ENCODE measurements at places on chromosomes 6 and 20.

DNA sequence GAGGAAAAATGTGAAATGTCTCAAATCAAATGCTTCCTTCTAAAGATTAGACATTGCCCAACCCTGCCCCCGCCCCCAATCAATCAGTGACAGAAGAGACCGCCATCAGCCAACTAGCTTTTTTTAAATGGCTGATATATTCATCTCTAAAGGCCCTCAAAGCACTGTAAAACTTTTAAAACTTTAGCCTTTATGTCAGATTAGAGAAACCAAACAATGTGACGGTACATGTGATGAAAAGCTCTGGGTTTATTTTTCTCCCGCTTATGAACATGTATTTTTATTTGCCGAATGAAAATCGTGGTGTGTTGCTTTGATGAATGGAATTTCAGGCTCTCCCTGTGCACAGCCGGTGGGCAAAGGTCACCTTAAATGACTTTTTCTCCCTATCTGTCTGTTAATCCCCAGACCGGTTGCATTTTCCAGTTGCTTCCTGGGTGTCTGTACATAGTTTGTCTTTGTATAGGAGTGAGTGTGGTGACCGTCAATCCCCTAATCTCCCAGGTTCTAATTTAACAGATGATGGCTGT is 38.5 kb downstream of the TBC1D7 start:
- no peak for DNase-seq

GRCh38 chr6:28944412-28944865 is 20.7 kb upstream of the TRIM27 start:
- peak; percentile 87 for DNase-seq

- DNase-seq = no peak
Measured at GRCh38 chr6:169885831-169886230, 134.4 kb downstream of the ERMARD start.

DNA sequence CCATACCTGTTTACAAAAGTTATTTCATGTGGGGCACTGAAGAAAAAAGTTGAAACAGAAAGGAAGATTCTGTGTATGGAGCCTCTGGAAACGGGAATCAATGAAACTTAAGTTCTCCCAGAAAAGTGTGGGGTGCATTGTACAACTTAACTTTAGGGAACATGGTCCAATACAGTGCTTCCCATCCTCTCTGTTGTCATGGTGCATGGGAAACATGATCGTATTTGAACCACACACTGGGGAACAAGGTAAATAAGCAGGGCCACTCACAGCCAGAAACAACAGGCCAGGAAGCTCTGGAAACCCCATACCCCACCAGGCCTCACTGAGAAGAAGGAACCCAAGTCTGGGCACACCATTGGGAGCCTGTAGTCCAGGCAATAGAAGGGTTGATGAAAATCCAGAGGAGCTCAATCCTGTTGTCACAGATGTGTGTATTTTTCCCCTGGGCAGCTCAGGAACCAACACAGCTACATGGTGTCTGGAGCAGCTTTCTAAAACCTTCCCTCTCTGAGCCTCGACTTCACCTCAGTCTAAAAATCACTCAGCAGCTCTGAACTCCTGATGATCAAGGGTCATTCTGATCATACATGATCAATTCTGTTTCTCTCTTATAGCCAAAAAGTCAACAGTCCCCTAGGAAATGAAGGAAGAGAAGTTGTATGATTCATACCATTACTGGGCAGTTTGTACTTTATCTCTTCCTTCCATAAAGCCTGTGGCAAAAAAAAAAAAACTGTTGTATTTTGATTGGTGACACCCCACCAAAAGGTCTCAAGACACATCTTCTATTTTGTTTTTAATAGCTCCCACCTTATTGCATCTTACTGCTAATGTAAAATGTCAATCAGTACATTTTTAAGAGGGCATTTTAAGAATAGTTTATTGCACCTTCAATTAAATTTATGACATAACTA is 198.5 kb upstream of the TAB2 start:
- no peak for DNase-seq

DNA sequence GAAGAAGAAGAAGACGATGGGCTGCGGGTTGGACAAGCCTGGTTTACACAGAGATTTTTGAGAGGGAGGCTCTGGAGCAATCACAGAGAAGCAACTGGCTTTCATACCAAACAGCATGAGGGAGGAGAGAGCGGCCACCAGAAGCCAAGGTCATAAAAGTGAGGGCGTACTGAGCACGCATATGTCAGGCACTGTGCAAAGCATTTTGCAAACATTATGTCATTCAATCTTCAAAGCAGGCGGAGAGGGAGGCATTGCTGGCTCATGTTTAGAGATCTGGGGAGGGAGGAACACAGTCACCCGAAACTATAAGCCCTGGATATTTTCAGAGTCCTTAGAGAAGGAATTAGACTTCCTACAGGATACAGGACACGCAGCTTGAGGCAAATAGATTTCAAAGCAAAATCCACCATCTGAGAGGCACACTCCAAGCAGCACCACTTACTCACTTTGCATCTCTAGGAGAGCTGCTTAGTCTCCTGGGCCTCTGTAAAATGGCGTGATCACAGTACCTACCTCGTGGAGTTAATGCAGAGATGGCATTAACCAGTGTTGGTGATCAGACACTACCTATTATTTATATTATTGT is 24.6 kb downstream of the RAMACL start:
- DNase-seq = no peak

GRCh38 chr20:4476903-4477500 is 244.7 kb upstream of the PRND start:
- DNase-seq = no peak

GRCh38 chr20:58746620-58747019 is 54.0 kb downstream of the NPEPL1 start:
- DNase-seq = no peak

GRCh38 chr6:168440520-168441433 is at the start of gene SMOC2:
SMOC2 (plus strand) TSS chr6:168441184; CDS start chr6:168441371, 187 bp downstream.
- DNase-seq = no peak

DNA sequence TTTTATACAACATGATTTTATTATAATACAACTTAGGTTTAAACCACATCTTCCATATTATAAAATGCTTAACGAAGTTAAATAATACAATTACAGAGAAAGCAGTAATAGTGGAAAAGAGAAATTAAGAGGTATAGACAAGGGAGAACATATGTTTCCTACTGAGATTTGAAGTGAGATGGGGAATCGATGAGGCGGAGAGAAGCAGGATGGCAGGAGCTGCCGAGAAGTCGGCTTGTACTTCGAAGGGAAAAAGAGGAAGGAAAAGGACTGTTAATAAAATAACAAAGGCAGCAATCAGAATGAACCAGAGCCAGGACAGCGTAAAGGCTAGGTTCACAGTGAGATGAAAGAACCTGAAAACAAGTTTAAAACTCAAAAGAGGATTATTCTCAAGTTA is 15.4 kb downstream of the FBXL4 start:
- no peak for DNase-seq

GRCh38 chr6:131854803-131855202 is 47.0 kb downstream of the ENPP1 start:
- DNase-seq = no peak

DNA sequence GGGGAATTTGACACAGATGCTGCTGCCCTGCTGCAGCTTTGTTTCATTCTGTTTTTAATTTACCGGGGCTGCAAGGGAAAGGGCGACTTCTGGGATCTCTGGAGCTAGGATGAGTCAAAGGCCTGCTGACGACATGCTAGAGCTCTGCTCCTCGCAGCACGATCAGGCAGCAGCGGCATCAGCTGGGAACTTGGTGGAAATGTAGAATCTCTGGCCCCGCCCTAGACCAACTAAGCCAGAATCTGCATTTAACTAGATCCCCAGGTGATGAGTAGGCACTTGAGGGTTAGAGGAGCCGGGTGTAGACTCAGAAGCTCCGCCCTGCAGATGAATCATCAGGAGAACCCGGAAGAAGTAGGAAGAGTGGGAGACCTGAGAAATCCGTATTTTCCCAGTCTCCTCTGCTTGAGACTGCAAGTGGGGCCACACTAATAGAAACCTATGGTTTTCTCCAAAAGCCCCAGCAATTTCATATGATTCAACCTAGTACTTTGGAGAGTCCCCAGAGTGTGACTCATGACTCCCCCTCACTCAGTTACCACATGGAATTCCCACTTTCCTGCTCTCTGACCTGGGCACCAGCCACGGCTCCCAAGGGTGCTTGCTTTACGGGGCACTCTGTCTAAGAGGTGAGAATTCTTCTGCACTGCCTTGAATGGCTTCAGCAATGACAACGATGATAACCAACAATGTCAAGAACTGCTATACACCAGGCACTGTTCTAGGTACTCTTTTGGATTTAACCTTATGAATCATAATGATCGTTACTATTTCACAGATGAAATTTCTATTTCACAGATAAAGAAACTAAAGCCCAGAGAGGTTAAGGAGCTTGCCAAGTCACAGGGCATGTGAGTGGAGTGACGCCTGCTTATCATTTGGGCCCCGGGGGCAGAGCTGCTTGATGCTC is 18.1 kb downstream of the TUBB2B start:
- DNase-seq = peak; percentile 17

DNA sequence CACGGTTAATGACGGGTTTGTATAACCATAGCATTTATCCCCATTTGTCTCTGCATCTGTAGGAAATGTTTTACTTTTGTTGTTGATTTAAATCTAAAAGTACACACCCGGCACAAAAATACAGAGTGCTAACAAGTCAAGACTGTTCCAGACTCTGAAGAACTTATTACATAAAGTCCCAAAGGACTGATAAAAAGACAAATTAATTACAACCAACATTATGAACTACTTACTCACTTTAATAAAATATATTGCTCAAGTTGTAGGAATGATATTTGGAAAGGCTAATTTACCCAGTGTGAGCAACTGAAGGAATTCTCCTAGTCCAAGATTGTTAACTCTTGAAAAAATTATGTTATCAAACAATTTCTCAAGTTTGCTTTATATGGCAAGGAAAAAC is 115.6 kb downstream of the KIF13A start:
- DNase-seq = no peak

DNA sequence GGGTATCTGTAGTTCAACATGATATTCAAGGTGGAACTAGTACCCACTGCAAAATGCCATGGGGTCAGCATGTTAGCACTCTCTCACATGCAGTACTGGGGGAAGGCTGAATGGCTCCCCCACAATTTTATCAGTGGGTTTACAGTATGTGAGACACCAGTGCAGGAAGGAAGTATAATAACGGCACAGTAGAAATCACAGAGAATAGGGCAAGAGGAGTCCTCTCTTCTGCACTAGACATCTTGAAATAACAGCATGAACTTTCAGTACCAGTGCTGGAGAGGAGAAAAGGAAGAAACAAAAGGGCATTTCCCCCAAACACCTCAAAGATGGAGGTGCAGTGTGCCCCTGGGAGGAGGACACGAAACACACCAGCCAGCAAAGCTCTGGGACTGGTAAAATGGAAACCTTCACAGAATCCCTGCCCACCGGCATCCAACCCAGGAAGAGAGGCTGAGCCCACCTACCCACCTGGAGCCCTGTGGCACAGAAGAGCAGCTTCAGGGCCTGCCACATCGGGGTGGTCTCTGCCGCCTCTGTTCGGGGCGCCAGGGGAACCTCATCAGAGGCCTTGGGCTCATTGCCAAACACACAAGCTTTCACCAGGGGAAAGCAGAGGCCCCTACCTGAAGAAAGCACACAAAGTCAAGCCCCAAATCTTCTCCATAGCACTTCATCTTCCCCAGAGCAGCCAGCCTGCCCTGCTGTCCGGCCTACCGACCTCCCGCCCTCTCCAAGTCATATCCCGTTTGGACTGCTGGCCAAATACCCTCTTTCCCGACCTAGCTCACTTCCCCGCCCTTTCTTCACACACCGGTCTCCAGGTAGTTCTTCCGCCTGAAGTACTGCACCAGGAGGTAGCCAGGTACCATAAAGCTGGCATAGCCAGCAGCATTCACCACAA is 1.2 kb downstream of the SLC35B2 start:
- peak; percentile 20 for DNase-seq

- DNase-seq = no peak
Measured at GRCh38 chr20:11230999-11231398, 557.2 kb upstream of the JAG1 start.

DNA sequence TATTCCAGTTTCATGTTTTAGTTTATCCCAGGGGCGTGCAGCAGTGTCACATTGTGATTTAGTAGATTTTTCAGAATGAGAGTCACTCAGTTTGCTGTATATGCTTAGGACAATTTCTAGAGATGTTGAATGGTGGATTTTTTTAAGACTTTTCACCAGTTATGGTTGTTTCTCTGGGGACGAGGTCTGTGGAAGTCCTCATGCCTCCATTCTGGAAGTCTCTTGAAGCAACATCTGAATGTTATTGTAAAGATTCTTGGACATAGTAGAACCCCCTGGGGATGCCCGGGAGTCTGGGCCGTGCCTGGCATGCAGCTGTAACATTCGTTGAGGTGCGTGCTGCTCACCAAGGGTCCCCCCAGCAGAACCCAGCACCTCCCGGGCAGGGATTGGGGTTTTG is 341.5 kb downstream of the CDH4 start:
- DNase-seq = no peak

DNA sequence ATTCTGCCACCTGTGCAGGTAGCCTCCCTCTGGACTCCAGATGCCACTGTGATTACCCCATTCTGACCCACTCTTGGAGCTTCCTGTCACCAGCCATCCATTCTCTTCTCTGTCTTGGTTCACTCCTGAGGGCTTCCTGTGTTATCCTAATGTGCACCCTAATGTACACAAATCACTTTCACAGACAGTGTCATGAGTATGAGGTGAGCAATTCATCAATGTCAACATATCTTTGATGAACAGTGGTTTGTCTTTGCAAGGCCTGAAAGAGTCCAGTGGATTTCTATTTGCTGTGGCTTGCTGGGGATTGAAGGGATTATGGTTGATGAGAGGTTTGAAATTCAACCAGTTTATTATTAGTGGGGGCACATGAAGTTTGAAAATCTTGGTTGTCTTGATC is 63.8 kb upstream of the EEF1E1 start:
- DNase-seq = no peak

GRCh38 chr6:33424855-33425667 is 5.2 kb downstream of the SYNGAP1 start:
- no peak for DNase-seq

- no peak for DNase-seq
Measured at GRCh38 chr20:10761232-10761631, 87.4 kb upstream of the JAG1 start.

GRCh38 chr6:71333050-71333449 is 44.4 kb downstream of the OGFRL1 start:
- no peak for DNase-seq

DNA sequence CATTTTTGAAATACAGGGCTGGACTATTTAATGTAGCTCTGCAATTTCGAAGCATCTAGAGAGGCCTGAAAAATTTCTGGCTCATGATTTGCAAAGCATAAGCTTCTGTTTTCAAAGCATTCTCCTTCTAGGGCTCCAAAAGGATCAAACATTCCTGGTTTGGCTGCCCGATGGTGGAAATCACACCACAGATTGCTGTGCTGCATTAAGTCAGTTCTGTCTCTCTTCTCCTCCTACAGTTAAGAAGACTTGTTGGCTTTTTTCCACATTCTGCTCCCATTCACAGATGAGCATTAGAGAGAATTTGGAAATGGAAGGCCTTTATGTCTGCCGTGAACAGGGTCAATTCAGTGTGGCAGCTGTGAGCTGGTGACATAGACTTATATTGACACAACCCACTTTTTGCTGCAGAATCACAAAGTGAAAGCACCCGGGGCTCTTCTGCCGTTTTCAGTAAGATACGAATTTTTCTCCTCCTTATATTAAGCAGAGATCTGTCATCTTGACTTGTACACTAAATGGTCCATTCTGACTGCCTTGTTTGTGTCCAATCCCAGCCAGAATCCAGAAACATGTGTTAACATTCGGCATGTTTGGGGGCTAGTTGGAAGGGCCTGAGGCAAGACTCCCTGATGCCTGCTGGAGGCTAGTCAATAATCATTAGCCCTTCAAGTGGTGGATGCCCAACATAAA is 330.8 kb upstream of the DEFB112 start:
- DNase-seq = no peak

Data from CD4-positive, alpha-beta T cell treated with Interleukin-4 for 1 hour (primary cell).